Progenitor cell of endocrine pancreas (in vitro differentiated cells): ENCODE measurements at places on chromosomes 7 and 10.

- DNase-seq: no peak
These were observed 143.2 kb upstream of the C7orf33 start for GRCh38 chr7:148447221-148447849.

- DNase-seq: no peak
These were observed 73.5 kb downstream of the AOAH start for GRCh38 chr7:36650766-36651312.

DNA sequence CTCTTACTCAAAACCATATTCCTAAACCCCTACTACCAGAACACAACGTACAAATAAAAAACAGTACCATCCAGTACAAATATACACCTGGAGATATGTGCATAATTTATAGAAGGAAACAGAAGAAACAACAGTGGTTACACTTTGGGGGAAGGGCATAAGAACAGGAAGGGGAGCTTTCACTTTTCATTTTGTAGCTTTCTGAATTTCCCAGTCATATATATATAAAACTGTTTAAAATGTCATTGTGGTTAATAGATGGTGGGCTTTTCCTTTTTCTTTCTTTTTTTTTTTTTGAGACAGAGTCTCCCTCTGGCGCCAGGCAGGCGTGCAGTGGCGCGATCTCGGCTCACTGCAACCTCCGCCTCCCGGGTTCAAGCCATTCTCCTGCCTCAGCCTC is 47.2 kb downstream of the MALSU1 start:
- no peak for DNase-seq

- DNase-seq: no peak
These were observed 2.5 kb downstream of the ANTXRL start for GRCh38 chr10:46289209-46289810.

DNA sequence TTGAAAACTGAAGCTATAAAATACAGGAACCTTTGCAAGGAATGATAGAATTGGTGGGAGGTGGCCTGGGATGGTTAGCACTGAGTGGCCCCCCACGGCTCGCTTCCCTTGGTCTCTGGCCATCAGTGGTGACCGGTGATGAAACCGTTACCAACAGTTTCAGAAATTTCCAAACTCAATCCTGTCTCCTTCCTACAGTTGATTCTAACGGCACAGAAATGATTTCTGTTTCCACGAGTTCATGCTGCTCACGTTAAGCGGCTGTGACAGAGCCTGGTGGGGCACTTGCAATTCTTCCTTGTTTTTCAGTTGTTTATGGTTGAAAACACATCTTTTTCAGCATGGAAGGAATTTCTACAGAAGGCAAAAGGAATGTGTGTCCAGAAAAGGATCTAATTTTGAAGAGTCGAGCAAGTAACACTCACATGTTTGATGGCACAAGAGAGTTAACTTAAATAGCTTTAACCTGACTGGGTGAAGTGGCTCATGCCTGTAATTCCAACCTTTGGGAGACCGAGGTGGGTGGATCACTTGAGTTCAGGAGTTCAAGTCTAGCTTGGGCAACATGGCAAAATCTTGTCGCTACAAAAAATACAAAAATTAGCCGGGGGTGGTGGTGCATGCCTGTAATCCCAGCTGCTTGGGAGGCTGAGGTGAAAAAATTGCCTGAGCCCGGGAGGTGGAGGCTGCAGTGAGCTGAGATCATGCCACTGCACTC is 100.1 kb downstream of the DNAJB6 start:
- no peak for DNase-seq
